ENCODE measurements at places on chromosomes 2 and 18.

DNA sequence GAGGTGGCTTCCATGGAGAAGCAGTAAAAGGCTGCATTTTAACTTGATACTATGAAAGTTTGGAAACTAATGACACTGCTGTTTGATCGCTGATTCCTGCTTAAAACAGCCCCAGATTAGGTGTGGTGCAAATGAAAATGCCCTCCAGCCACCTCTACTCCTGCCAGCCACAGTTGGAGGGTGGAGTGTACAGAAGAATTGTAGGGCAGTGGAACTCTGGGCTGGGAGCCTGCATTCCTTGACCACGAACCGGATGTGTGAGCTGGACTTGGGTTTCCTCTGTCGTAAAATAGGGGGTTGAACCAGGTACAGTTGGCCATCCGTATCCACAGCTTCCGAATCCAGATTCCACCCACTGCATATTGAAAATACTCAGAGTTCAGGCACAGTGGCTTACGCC, 84.6 kb upstream of the RFX8 start:
- DNase-seq, result no peak

- no peak for DNase-seq
Measured at GRCh38 chr18:46474487-46475389, 182.3 kb downstream of the LOXHD1 start.

GRCh38 chr2:96769814-96770213, 9.1 kb downstream of the CNNM4 start:
- DNase-seq, result peak; percentile 63

- peak; percentile 97 for DNase-seq
Measured at GRCh38 chr2:219218732-219219701, at the start of gene ABCB6. Gene ABCB6 (minus strand): TSS chr2:219218958. CDS start chr2:219218673, 285 bp downstream.

DNA sequence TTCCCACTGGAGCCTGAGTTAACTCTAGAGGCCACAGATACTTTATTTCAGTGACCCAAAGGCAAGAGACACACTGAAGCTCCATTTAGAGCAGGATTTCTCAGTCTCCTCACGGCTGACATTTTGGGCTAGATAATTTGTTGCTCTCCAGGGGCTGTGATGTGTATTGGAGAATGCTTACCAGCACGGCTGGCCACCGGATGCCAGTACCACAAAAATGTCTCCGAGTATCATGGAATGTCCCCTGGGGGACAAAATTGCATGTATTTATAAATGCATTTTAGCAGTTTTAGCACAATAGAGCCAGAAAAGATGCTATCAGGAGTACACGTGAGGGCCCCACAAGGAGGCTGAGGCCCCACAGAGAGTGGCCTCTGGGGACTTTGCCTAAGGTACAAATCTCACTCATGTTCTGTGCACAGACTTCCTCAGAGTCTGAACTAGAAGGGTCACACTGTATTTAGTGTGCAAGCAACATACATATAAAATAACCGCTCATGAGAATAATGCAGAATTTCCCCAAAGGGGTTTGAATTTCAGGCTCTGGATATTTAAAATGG, 20.5 kb upstream of the DCC start:
- no peak for DNase-seq

GRCh38 chr2:175136334-175137215, 31.4 kb downstream of the ATF2 start:
- DNase-seq, result no peak

GRCh38 chr18:3867864-3868311, 417.9 kb downstream of the TGIF1 start:
- no peak for DNase-seq

DNA sequence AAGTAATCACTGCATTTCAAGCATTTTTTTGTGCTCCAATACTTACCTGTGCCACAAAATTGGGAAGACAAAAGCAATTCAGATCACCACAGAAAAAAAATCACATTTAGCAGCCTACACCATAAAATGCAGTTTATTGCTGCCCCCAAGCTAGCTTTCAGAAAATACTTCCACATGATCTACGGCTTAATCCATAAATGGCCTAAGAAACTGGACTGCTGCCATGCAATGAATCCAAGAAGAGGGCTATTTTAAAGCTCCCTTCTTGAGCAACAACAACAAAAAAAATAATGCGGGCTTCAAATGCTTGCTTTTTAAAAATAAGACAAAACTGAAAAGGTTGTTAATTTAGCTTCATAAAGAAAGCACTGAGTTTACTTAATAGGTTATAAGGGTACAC, 272.3 kb downstream of the RAD51AP2 start:
- no peak for DNase-seq

DNA sequence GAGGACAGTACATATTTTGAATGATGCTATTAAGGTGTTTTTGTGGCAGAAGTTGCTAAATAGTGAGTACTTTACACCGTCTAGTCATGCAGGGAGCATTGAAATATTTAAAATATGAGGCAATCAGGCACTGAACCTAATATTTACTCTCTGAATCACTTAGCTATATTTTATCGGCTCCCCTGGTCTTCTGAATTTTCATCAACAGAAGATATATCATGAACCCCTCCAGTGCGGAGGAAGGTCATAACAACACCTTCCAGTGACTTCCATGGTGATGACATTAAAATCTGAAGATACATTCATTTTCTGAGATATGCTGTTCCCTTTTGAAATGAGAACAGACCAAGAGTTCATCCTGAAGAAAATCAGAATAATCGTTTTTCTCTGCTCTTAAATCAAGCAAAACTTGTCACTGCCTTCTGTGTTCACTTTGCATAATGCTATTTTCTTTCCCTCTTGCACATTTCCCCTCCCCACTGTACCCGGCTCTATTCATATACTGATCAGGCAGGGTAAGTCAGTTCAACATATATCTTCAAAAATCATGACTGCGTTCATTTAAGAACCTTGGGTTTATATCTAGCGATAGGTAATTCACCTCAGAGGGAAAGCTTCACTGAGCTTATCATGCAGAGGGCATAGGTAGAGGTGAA, 729.9 kb upstream of the GYPC start:
- DNase-seq, result no peak

GRCh38 chr2:239200646-239201530, 199.9 kb downstream of the HDAC4 start:
- DNase-seq, result no peak

DNA sequence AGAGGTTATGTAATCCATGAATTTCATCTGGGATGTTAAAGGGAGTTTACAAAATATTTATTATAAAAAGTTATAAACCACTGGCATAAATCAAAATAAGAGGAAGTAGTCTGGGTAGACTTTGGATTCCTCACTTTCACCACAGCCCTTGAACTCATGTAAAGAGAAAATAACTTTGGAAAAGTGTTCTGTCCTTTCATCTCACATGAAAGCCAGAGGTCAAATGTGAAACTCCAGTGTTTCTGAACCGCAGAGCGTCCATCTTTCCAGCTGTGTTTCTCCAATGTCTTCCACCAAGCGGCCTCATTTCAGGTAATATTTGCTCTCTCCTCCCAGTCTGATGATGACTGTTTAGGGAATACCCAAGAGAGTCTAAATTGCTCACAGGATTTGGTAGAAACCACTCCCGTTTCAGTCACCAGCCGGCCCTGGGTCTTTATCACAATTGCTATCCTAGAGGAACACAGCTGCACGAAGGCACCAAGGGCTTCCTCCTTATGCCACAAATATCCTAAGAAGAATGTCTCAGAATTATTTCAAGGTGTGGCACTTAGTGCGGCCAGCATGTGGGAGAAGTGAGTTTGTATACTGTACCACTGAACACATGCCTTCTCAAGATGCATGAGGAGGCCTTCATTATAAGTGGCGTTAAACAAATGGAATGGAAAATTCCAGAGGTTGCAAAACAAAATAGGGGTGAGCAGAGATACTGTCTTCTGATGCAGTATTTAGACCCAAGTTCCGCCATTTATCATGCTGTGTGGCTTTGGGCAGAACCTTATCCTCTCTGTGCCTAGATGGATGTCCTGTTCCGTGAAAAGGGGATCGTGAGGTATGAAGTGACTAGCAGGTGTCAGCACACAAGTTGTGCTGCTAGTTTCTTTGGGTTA, 63.8 kb downstream of the ACTR2 start:
- DNase-seq, result no peak

DNA sequence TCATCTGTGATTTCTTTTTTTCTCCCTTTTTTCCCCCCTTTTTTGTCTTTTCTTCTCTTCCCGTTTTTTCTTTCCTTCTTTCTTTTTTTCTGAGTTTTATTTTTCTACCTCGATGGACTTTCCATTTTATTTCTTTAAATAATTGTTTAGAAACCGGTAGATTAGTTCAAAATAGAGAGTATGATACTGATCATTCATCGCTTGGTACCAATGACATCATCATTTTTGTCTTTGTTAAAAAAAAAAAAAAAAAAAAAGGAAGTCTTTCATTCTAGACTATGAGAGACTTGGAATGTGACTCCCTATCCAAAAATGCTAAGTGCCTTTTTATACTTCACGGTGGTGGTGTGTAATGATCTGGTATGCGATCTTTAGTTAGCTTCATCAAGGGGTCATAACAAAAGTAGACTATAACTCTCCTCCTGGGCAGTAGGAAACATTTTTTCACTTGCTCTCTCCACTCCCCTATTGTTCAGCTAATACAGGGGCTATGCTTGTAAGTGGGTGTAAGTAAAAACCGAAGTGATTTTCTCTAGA, 1517.5 kb upstream of the ZEB2 start:
- DNase-seq, result no peak

DNA sequence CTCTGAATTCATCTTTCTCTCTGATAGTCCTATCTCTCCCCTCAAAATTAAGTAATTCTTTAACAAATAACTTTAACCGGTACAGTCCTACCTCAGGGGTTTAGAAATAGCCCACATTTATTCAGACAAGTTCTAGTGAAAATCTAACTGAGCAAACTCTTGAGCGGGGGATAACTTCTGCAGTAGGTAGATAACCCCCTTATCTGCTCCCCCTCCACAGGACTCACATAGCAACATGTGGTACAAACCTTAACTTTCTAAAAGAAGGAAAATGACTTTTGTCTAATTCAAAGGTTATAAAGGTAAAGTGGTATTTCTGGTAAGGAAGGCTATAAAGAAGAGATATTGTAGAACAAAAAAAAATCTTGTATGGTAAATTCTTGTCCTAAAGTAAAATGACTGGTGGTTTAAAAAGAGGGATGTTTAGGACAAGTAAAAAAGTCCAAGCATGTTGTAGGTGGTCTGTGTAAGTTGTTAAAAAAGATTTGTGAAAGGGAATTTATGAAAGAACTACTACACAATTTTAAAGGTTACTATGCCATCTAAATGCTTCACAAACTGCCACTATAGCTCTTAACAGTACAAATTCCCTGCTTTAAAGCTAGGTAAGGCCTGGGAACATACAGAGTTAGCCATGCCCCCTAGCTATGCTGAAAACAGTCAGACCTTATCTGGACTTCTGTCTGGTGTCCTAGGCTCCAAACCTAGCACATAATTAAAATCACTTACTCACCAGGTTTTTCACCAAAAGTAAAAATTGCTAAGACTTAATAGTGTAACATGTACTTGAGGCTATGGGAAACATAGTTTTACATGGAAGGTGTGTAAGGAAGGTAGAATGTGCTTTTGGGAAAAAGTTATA, 8.1 kb upstream of the RPIA start:
- no peak for DNase-seq

DNA sequence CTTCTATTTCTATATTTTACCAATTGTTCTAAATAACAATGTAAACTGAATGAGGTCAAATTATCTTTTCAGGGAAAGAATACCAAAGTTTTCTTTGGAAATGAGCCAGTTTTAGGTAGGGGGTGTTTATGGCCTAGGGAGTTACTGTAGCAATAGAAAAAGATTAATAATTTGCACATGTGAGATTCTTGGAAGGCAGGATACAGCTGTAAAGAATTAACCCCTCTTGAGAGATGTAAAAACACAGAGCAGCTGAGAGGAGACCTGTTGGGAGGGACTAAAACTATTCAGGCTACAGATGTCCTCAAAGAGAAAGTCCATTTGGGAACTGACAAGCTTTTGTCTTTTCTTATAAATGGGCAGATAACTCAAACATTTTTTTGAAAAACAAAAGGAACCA, 182.2 kb downstream of the FIGN start:
- no peak for DNase-seq

- no peak for DNase-seq
Measured at GRCh38 chr18:58087928-58088690, 44.1 kb downstream of the NEDD4L start.

DNA sequence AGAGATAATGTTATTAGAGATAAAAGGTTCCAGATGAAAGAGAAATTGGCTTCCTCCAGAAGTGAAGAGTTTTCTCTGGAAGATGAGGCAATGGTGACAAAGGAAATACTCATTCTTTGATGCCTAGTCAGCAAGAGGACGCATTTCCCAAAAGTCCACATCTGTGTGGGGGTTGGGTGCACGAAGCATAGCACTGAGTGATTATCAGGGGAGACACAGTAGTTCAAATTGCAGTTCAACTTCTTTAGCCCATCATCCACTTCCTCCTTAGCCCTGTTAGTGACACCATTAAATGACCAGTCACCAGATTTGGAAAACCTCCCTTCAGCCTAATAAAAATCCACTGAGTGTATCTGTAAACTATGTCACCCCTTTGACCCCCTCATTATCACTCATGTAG, 80.9 kb upstream of the PHLPP1 start:
- DNase-seq, result no peak

DNA sequence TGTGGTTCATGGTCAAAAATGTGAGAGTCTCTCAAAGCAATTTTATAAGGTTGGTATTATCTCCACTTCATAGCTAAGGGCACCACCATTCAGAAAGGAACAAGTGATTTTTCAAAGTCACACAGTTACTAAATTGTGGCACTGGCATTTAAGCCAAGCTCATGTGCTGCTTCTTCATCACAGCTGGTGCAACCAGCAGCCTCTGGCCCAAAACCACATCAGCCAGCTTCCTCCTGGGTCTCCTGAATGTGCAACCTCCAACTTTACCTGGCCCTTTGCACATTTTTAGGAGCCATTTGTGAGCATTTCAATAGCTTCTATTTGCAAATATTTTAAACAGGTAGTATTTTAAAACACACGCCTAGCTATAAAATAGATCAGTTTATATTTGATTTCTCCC, 293.7 kb downstream of the BCL11A start:
- DNase-seq, result no peak

- DNase-seq, result no peak
Measured at GRCh38 chr18:3368193-3368592, 81.8 kb upstream of the TGIF1 start.

- no peak for DNase-seq
Measured at GRCh38 chr18:34773378-34773777, 63.3 kb downstream of the DTNA start.

- no peak for DNase-seq
Measured at GRCh38 chr2:103615611-103616105, 853.8 kb downstream of the TMEM182 start.

GRCh38 chr2:58357521-58357920, 116.4 kb upstream of the FANCL start:
- DNase-seq, result no peak

GRCh38 chr2:192500550-192501200, 305.9 kb upstream of the TMEFF2 start:
- DNase-seq, result no peak

DNA sequence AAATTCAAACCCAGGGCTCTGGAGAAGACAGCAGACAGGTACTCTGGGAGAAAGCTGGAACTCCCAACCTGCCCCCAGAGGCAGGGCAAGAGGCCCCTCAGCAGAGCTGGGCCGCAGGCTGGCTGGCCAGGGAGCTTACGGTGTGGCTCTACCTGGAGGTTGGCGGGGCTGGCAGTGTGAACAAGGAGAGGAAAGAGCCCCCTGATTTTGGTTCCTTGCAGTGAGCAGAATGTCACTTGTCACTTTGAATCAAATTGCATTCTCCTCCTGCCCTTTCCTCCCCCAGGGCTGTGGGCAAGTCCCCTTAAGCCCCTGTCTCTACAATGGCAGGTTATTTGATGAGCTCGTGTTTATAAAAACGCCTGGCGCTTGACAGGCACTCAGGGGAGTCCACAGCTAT, 32.6 kb downstream of the MYO7B start:
- DNase-seq, result no peak

- no peak for DNase-seq
Measured at GRCh38 chr2:48515513-48515985, 14.4 kb upstream of the STON1 start.

All from globus pallidus (tissue), 1 donor.